Endodermal cell (in vitro differentiated cells): ENCODE measurements at places on chromosomes 2 and 18. TPM values are rescaled to one million over a fixed set of nuclear protein-coding genes. Genes with fewer than 3 reads are reported as not detected.

DNA sequence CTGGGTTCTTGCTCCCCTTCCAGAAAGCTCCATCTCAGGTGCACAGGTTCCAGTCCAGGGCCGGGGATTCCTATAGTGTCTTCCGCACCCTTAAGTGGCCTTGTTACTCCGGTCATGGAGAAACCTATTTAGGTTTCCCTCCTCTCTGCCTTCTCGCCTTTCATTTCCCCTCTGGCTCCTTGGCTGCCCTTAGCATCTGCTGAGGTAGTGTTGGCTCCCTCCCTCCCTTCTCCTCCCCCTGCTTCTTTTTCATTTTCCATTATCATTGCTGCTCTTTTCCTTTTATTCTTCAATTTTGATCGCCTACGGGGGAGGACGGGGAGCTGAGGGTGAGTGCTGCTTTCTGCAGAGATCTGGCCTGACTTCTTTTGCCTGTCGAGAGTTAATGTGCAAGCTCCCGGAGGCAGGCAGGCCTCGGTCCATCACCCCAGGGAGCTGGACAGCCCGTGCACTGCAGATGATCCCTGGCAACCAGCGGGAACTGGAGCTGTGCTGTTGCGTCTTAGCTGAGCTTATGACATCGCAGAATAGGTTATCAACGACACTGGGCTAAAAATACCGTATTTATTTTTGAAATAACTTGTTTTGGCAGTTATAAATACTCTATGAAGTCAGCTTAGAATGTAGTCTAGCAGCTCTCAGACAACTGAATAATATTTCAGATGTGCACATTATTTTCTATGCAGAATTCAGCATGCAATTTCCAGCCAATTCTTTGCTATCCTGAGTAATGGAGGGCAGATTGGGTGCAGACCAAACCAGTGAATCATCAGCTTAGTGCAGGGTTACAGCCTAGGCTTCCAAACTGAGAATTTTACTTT lies 141.9 kb downstream of the SLC4A3 start:
- no peaks in the 10 kb centered on the region for H3K27me3 ChIP-seq
- no peak for DNase-seq
- no peak overlapping the region for H3K4me3 ChIP-seq
- no peaks in the 10 kb centered on the region for H3K36me3 ChIP-seq
- H3K27ac ChIP-seq = no peak overlapping the region

DNA sequence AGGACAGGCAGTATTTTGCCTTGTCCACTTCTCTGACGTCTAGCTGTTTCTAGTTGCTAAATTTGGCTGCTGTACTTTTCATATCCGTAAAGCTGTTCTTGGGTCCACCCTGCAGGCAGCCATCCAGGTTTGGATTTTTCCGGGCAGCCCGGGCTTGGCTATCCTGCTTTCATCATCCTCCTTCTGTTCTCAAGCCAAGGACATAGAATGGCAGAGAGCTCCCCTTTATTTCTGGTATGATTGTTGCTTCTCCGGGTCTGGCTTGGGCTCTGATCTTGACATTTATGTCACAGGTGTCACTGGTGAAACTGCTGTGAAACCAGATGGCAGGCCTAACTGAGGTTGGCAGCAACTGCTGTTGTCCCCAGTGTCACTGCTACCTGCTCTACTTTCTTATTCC lies 35.5 kb downstream of the SCN2A start:
- no peaks in the 10 kb centered on the region for H3K4me1 ChIP-seq
- no peak for DNase-seq
- no peaks in the 10 kb centered on the region for H3K27me3 ChIP-seq
- H3K36me3 ChIP-seq = no peaks in the 10 kb centered on the region
- H3K4me3 ChIP-seq = no peak overlapping the region

GRCh38 chr2:222494104-222494739 lies 69.9 kb downstream of the SGPP2 start:
- no peak for DNase-seq
- no peaks in the 10 kb centered on the region for H3K4me1 ChIP-seq
- no peaks in the 10 kb centered on the region for H3K36me3 ChIP-seq
- no peaks in the 10 kb centered on the region for H3K27me3 ChIP-seq

GRCh38 chr2:136408795-136409194 lies 290.8 kb upstream of the CXCR4 start:
- no peak overlapping the region for H3K27ac ChIP-seq
- no peaks in the 10 kb centered on the region for H3K36me3 ChIP-seq
- H3K4me3 ChIP-seq = no peak overlapping the region
- DNase-seq = no peak
- no peaks in the 10 kb centered on the region for H3K27me3 ChIP-seq

DNA sequence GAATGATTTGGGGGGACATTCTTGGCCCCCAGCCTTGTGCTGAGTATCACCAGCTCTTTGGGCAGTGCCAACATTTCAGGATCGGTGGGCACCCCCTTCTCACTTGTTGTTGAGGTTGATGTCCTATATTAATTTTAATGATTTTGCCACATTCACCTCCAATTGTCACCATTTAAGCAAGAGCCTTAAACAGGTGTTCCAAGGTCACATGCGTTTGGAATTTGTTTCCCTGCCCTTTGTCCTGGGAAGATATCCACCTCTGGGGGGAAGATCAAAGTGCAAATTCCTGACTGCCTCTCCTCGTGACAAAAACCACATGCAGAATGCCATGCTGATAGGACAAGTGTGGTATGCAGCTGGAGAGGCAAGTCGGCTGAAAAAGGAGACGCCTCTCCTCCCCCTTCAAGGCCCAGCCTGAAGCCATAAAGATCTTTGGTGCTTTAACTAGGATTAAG lies 72.5 kb upstream of the ID2 start:
- no peaks in the 10 kb centered on the region for H3K36me3 ChIP-seq
- peaks cover 13% of the 10 kb centered on the region for H3K4me1 ChIP-seq
- no peak overlapping the region for H3K27ac ChIP-seq
- peak overlapping the region; percentile 31 for H3K4me3 ChIP-seq

DNA sequence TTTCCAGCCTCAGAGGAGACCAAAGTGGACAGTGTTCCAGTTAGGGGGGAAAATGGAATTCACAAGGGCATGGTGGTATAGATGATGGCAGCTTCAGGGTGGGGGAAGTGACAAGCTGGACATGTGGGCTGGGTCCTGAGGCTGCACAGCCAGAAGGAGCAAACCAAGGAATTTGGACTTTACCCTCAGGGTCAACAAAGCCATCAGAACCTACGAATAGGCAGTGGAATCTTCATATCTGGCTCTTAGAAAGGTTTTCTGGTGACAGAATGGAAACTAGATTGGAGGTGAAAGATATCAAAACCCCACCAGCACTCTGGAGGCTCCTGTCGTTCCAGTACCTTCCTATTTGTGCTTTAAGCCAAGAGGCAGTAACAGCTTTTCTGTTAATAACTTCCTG lies 127.1 kb downstream of the SETBP1 start:
- H3K27ac ChIP-seq = no peak overlapping the region
- no peak for DNase-seq
- peaks cover 20% of the 10 kb centered on the region for H3K36me3 ChIP-seq
- H3K4me3 ChIP-seq = no peak overlapping the region

DNA sequence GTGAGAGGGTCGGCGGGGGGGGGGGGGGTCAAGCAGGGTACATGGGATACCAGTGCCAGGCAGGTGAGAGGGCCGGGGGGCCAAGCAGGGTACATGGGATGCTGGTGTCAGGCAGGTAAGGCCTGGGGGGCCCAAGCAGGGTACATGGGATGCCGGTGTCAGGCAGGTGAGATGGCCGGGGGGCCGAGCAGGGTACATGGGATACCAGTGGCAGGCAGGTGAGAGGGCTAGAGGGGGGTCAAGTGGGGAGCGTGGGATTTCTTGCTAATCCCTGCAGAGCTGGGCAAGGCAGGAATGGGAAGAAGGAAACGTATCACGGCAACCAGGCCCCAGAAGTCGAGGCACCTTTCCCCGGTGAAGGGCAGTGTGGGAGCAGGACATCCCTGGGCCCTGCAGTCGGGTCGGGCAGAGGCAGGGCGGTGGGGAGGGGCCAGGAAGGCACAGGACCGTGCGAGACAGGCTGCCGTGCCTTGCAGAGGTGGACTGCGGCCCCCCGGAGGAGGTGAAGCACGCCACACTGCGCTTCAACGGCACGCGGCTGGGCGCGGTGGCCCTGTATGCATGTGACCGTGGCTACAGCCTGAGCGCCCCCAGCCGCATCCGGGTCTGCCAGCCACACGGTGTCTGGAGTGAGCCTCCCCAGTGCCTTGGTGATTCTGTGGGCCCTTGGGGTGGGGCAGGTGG lies 49.3 kb downstream of the MTERF4 start:
- H3K4me1 ChIP-seq = no peaks in the 10 kb centered on the region
- no peak overlapping the region for H3K4me3 ChIP-seq
- peak; percentile 43 for DNase-seq
- H3K27me3 ChIP-seq = peaks cover 14% of the 10 kb centered on the region
- no peaks in the 10 kb centered on the region for H3K36me3 ChIP-seq

- H3K4me3 ChIP-seq = peak within 1 kb of the TSS; percentile 98
- H3K27me3 ChIP-seq = no peaks in the 10 kb centered on the region
- H3K27ac ChIP-seq = peak within 1 kb of the TSS; percentile 91
Observed at GRCh38 chr2:171922230-171923022, at the start of gene HAT1. Gene HAT1 (plus strand): TSS chr2:171922461. CDS start chr2:171922501, 40 bp downstream.

DNA sequence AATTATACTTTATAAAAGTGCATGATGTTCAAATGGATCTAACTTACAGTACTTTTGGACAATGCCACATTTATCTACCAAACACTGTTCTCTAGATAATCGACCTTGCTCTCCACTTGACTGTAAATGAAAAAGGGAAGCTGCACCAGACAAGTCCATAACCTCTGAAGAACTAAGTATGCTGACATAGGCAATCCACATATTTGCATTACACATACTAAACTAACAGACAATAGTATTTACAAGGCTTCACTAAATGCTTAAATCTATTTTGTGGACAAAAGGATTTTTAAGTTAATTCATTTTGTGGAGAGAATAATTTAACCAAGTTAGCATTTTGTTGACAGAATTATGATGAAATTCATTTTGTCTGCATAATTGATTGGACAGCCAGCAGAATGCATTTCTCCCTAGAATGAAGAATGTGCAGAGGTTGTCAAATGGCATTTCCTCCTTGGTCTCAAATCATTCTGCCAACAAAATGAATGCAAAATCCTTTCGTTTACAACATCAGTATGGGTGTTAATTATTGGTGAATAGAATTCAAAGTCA lies 520.9 kb downstream of the CPS1 start:
- H3K4me1 ChIP-seq = no peaks in the 10 kb centered on the region
- no peak overlapping the region for H3K4me3 ChIP-seq
- no peak for DNase-seq
- H3K36me3 ChIP-seq = no peaks in the 10 kb centered on the region

DNA sequence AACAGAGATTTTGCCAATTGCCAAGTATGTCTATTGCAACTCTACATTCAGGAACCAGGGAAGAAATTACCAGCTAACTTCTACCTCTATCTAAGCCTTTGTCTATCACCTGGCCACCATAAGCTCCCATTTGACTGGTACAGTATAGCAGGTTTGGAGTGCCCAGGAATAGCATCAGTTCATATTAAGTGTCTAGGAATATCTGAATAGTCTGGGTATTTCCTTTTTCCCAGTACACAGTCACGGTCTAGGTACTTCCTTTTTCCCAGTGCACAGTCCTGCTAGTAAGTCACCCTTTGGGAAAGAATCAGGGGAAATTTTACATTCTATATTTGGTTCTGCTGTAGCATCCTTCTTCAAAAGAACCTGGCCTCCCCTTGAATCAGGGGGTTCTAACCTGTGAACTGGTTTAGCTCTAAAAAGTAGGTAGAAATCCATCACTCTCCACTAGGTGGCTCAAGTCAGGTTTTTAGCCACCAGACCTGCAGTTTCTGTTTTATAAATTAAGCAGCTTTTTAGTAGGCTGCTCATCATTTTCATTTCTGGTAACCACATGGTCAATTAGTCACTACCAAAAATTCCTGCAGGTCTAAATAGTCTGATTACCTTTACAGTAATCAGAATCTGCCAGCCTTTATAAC lies 49.3 kb upstream of the DNAJC10 start:
- peaks cover 4% of the 10 kb centered on the region for H3K4me1 ChIP-seq
- DNase-seq = no peak
- no peak overlapping the region for H3K27ac ChIP-seq
- no peaks in the 10 kb centered on the region for H3K36me3 ChIP-seq
- no peak overlapping the region for H3K4me3 ChIP-seq

DNA sequence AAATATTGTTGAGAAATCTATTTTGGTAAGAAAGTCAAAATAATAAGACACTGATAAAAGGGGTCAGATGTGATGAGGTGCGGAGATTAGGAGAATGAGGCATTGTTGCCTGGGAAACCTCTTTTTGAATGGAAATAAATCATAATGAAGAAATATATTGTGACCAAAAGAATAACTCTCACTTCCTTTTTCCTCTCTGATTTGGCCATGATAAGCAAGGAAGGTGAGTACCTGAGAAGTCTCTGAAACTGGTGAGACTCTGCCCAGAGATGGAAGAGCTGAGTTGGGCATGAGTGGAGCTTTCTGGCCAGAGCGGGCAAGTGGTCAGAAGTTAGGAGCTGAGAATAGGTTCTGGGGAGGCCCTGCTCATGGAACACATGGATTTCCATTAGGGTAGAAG lies 11.8 kb downstream of the LAMA3 start:
- no peaks in the 10 kb centered on the region for H3K4me1 ChIP-seq
- H3K27ac ChIP-seq = no peak overlapping the region
- H3K27me3 ChIP-seq = no peaks in the 10 kb centered on the region
- DNase-seq = no peak
- H3K36me3 ChIP-seq = no peaks in the 10 kb centered on the region

DNA sequence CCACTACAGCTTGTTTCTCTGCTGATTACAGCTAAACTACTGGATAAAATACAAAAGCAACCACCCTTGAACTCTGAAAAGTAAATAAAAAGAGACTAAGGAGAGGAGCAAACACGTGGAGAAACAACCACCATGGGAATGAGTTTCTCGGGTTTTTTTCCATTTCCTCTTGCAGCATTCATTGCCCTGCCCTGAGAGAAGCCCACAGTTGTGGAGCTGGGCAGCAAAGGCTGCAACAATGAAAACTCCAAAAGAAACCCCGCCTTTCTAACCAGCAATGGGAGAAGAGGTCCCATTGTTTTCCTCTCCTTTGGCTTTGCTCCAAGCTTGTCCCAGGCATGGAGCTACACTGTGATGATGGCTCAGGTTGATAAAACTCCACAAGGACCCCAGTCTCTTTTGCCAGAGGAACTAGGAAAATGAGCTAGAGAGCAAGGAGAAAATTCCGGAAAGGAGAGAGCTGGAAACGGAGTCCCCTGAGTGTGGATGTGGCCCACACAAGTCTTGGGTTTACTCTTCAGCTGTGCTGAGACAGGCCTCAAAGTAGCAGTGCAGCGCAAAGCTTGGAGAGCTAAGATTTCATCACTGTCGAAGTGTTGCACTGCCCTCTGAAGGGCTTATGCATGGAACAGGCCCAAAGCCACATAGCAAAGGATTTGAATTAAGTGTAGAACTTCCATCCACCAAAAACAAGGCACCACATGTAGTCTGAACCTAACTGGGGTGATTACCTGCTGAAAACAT lies 20.9 kb downstream of the NAPG start:
- DNase-seq = no peak
- H3K27ac ChIP-seq = no peak overlapping the region
- H3K4me1 ChIP-seq = peaks cover 2% of the 10 kb centered on the region
- no peaks in the 10 kb centered on the region for H3K27me3 ChIP-seq

- no peaks in the 10 kb centered on the region for H3K27me3 ChIP-seq
- H3K4me3 ChIP-seq = no peak overlapping the region
- peak overlapping the region; percentile 34 for H3K27ac ChIP-seq
Observed at GRCh38 chr18:6757931-6758330, 28.4 kb downstream of the ARHGAP28 start.

LBX2 gene
- total RNA-seq = 1.6 and 1.7 TPM in 2 replicates

BCL11A gene
- 12.4 to 17.6 TPM (median 14.7 TPM) in 3 replicates for total RNA-seq

ANKRD29 gene
- total RNA-seq = 0.44 and 0.79 TPM in 2 replicates

GPATCH11 gene
- 8.8 and 10.2 TPM in 2 replicates for total RNA-seq

ACVR1 gene
- total RNA-seq = 18.4 to 33.6 TPM (median 21.1 TPM) in 3 replicates

EMILIN1 gene
- 2.1 and 2.5 TPM in 2 replicates for total RNA-seq

GNAL gene
- 37.9 to 42.0 TPM (median 40.9 TPM) in 3 replicates for total RNA-seq

GKN2 gene
- not detected in 2 replicates for total RNA-seq

SLC5A7 gene
- total RNA-seq = not detected in 2 replicates

LRP1B gene
- total RNA-seq = 1.8 to 2.4 TPM (median 2.4 TPM) in 3 replicates

FAM237A gene
- total RNA-seq = not detected in 2 replicates
